ENCODE measurements at places on chromosomes 7 and 10.
A peak's percentile ranks its signal among the peaks of the same experiment; 100 is the strongest.

DNA sequence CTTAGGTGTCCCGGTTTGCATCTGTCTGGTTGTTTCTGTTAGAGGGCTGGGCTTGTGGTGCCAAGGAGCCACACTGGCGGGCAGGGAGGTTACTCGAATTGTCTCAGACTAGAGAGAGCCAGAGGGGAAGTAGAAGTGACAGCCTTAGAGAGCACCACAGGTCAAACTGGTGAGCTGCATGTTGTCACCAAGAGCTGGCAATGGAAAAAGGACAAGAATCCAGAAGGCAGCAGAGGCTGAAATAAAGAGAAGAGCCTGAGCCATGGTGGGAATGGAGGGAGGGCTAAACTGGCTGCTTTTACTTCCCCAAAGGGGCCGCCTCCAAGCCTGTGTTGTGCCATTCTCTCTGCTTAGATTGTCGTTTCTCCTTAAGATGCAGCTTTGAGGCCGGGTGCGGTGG, 31.1 kb upstream of the RHBDD2 start:
- no peak for DNase-seq

DNA sequence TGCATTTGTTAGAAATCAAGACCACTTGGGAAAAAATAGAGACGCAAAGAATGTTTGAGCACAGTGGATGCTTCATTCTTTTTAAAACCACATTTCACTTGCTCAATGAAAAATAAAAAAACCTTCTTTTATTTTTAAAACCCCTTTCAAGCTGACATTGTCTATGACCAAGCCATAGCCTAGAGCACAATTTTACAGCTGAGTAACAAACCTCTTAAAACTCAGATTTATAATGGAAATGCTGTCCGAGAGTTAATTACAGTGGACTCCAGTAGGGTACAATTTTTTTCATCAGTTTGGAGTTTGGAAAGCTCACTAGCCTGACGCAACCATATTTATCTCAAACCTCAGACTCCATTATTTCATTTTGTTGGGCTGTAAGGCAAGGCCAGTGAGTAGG, 116.3 kb downstream of the RNLS start:
- no peak for DNase-seq

- DNase-seq = no peak
These were observed 9.8 kb upstream of the PNLIPRP3 start for GRCh38 chr10:116417821-116418220.

DNA sequence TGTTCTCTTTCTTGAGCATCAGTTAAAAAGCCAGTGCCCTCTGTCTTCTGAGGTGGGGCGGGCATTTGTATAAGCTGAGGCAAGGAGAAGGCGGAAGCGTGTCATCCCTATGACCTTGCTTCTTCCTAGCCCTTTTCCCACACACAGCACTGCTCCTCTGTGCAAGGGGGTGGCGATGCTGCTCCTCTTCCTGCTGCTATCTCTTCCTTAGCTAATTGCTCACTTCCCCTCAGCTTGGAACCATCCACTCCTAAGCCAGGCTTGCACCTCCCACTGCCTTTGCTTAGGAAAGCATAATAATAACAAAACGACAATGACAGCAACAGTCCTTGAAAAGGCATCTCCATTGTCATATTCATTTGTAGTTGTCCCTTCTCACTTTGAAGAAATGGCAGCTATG, 366.9 kb downstream of the PHTF2 start:
- no peak for DNase-seq

GRCh38 chr10:18279173-18279572, 138.9 kb downstream of the CACNB2 start:
- DNase-seq = no peak

- DNase-seq = no peak
These were observed 100.2 kb downstream of the MMRN2 start for GRCh38 chr10:86857128-86857721.

DNA sequence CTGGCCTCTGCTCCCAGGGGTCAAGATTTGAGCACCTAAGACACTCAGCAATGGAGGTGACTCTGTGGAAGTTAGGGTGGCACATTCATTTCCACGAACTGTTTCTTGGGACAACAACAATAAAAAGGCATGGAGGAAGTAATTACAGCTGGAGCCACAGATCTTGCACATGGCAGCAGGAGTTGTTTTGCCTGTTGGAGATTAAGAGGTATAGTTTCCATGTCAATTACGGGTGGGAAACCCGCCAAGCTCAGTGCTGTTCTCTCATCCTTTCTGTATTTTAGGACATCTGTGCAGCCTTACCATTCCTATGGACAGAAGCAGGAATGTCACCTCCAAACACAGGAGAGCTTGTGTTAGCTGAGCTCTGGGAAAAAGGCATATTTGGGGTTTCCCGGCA, 201.2 kb downstream of the SNX10 start:
- no peak for DNase-seq

DNA sequence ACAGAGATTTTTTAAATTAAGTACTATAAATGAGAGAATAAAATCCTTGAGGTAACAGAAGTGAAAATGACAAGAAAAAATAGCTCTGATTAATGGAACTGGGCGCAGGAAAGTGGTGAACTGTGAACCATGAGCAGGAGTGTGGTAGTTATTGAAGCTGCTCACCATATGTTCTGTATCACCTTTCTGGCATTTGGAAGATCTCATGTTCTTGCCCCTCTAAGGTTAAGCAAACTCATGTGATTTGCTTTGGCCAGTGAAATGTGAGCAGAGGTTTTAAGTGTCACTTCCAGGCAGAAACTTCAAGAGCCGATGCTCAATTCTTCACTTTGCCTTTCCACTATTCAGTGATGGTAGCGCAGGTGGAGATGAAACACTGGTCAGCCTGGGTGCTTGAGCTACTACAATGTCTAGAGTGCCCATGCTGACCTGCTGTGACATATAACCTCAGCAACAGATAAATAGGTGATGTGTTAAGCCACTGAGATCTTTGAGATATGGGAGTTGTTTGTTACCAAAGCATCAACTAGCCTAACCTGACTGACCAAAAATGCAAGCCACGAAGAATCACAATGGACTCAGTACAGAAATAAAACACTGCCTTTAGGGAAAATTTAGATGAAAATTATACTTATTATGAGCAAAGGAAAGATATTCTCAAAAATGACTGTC, 18.4 kb downstream of the MTPAP start:
- no peak for DNase-seq

DNA sequence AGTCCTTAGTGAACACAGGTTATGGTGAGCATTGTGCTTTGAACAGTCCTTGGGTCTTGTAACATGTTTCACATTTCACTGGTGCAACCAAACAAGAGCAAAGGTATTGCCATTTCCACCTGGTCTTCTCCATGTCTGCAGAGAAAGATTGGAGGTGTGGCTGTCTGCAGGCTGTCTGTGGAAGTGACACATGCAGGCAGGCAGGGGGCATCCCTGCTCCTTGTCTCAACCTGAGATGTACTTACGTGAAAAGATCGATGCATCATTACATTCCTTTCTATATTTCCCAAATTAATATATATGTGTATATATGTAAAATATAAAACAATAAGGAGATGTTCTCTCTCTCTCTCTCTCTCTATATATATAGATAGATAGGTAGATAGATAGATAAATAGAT, 54.3 kb downstream of the LRRC18 start:
- DNase-seq = peak; percentile 12

Measured in NCI-H510A treated with DMSO at 0.1 percent for 48 hours (cell line).